NCI-H1105 treated with DMSO at 0.1 percent for 48 hours (cell line): ENCODE measurements at places on chromosomes 3 and 15.

- no peak for DNase-seq
These were observed 95.1 kb upstream of the LMCD1 start for GRCh38 chr3:8406479-8406878.

DNA sequence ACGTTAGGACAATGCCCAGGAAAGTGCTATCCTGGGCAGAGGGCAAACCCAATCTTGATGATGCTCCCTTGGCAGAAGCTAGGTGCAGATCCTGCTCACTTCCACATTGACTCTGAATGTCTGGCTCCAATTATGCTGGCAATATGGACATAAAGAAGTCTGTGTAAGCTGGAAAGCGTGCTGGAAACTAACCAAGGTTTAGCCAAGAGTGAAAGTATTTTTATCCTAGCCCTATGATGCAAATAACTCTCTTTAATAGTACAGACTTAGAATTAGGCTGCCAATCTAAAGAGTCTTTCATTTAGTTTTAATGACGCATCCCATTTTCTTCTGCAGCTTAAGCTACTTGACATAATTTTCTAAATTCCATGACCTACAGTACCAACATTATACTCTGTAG lies 571.8 kb downstream of the TUSC7 start:
- no peak for DNase-seq

DNA sequence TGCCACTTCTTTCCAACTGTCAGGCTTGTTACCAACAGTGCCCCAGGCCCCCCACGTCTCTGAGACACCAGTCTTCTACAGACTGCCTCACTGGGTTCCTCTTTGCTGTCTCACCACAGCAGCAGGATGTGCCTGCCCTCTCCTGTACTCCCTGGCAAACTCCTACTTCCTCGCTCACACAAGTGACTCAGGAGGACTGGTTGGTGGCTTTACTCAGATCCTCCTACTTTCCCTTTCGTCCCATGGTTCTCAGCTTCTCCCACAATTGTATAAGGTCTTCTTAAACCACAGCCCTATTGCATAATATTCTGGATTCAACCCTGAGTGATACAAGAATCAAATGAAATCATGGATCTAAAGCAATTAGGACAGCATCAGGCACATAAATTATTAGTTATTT lies 246.6 kb upstream of the PROK2 start:
- DNase-seq: no peak

- no peak for DNase-seq
These were observed 14.0 kb upstream of the SPINK8 start for GRCh38 chr3:48347500-48347899.

- DNase-seq: no peak
These were observed 53.9 kb downstream of the MRPS25 start for GRCh38 chr3:15011174-15011573.

- peak; percentile 69 for DNase-seq
These were observed 29.8 kb downstream of the ALS2CL start for GRCh38 chr3:46663591-46664135.

- DNase-seq: peak; percentile 99
These were observed 177.5 kb upstream of the CGNL1 start for GRCh38 chr15:57198654-57199291.

- no peak for DNase-seq
These were observed 23.0 kb downstream of the ACSBG1 start for GRCh38 chr15:78211189-78211921.
